Sciatic nerve (tissue), 2 donors: ENCODE measurements at places on chromosomes 1 and 21. TPM values are rescaled to one million over a fixed set of nuclear protein-coding genes. Genes with fewer than 3 reads are reported as not detected.
A peak's percentile ranks its signal among the peaks of the same experiment; 100 is the strongest.

GNG4 gene
- total RNA-seq: 4.0 TPM

RGS5 gene
- total RNA-seq: 60.2 TPM

LCE3C gene
- not detected for total RNA-seq

GATAD2B gene
- total RNA-seq: 59.6 TPM

TBX19 gene
- total RNA-seq: 6.7 TPM

ANKRD34A gene
- 1.2 TPM for total RNA-seq

TPTE gene
- total RNA-seq: not detected

DNA sequence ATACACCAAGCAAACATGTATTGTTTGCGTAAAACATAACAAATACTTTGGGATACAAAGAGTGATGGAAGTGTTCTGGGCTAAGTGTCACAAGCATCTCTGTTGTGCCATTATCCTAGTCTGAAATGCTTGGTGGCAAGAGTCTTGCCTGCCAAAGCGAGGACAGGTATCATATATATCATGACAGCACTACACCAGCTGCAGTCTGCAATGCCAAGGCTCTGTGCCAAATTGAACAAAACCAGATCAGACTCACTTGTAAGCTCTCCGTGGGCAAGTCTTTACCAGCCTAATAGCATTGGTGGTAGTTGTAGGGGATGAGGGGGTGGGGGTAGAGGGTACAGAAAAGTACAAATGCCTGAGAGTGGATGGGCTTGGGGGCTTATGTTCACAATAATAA is 119.2 kb downstream of the RWDD3 start:
- DNase-seq: no peak

- peak; percentile 67 for DNase-seq
Measured at GRCh38 chr1:156623946-156624813, 5.0 kb downstream of the HAPLN2 start.

- no peak for DNase-seq
Measured at GRCh38 chr1:225699336-225699735, 46.4 kb upstream of the ENAH start.

DNA sequence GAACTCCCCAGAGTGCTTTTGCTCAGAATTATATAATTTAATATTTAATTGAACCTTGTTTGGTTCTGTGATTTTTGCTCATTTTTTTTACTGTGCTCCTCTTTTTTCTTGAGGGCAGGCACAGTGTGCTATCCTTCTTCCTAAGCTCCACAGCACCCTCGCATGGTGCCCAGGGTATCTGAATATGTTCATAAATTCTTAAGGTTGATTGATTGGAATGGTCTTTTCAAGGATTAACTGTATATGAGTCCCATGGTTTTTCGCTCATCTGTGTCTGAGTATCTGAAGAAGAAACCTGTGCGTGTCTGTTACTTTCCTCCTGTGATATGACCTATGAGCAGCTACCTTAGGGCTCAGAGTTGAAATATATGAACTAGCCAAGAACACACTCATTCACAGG is 393.7 kb downstream of the HLX start:
- DNase-seq: no peak

DNA sequence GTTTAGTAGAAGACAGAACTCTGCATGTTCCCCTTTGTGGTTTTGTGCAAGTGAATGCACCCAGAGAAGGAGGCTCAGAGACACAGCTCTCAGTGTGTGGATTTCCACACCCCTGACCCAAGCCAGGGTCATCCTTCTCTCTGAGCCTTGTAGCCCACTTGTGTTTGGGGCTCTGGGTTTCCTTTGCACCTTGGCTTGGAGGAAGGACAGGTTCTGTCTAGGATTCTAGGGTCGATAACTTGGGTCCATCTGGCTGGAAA is 27.2 kb downstream of the MYOG start:
- DNase-seq: no peak

GRCh38 chr1:32772281-32773017 is 44.7 kb downstream of the YARS1 start:
- DNase-seq: no peak
